Motor neuron (in vitro differentiated cells): ENCODE measurements at places on chromosomes 7 and 10. TPM values are rescaled to one million over a fixed set of nuclear protein-coding genes. Genes with fewer than 3 reads are reported as not detected.

INSYN2A gene
- total RNA-seq: 11.3 and 12.4 TPM in 2 replicates

ARMC3 gene
- total RNA-seq: 0.21 TPM in 1 of 2 replicates, not detected in the other

DNA sequence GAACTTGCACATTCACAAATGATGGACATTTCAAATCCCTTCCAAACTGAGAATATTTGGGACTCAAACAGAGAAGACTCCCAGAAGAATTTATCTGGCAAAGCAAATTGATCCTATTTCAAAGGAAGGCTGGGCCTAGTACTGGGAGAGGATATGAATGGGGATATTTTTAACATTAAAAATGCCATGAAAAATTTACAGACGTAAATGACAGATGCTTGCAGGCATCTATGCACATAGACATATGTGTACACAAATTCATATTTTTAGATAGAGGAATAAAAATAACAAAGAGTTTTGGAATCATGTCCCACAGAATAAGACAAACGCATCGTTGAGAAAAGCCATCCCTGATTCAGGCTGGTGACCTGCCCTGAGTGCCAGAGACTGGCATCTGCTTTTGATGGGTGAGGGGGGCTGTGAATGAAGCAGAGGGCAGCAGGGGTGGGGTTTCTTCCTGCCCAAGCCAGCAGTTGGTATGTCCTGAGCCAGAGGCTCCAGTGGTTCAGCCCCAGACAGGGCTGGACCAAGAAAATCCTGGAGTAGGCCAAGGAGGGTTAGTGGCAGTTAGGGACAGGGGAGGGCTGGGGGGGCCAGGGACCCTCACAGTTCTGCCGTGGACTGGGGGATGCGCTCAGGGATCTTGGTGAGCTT, 138.5 kb downstream of the SLIT1 start:
- ATAC-seq: peak; percentile 79

DNA sequence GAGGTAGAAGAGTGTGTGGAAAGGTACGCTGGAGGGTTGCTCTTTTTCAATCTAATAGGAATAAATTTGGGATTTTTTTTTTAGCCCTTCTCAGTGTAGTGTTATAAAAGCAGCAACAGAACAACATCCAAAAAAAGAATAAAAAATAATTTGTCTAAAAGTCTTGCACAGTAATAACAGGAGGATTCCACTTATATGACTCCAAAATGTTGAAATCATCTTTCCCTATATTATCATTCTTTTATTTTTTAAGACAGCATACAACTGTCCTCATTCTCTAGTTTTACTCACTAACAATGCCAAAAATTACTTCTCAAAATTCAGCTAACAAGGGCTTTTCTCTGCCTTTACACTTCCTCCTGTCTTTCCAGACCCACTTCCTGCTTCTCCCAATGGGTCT, 27.8 kb downstream of the IL2RA start:
- no peak for ATAC-seq

GRCh38 chr7:22200777-22201176, 156.2 kb downstream of the RAPGEF5 start:
- peak; percentile 23 for ATAC-seq

DNA sequence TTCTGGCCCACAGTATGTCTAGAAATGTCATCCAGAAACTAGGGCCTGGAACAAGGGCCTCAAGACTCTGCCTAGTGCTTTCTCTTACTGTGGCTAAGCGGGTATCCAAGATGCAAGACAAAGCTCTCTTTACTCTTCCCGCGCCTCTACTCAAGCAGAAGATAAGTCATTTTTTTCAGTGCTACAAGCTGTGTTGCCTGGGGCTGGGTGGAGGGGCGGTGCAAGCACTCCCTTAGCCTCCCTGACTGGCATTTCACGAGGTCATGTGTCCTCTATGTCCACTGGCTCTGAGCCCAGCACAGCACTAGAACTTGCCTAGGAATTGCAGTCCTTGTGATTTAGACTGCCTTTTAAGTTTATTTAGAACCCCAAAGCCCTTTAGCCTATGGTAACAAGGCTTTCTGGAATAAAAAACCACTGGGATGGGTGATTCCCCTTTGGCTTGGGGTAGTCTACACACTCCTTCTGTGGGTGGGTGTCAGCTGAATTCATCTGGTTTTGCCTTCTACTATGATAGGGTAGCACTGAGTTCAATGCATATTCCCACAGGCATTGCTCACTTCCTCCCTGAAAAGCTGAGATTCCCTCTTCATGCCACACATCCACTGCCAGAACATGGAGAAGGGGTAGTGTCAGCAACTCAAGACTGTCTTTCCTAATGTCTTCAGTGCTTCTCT, 371.8 kb upstream of the KCND2 start:
- ATAC-seq: peak; percentile 88

DNA sequence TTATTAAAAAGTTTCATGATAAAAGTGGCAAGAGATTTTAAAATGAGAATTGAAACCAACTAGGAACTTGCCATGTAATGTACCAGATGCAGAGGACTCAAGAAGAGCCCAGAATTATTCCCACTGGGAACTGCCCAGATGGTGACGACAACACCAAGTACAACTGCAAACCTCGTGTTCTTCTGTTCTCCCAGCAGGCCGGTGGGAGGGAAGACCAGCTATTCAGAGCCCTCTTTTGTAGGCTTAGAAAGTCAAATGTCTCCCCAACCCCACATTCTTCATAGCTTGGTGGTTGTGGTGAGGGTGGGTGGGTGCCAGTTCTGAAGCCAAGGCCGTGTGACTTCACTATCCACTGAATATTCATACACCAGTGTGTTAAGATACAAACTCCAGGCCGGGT, 54.3 kb upstream of the ITGB1 start:
- no peak for ATAC-seq
